ENCODE measurements at places on chromosomes 6 and 20.

DNA sequence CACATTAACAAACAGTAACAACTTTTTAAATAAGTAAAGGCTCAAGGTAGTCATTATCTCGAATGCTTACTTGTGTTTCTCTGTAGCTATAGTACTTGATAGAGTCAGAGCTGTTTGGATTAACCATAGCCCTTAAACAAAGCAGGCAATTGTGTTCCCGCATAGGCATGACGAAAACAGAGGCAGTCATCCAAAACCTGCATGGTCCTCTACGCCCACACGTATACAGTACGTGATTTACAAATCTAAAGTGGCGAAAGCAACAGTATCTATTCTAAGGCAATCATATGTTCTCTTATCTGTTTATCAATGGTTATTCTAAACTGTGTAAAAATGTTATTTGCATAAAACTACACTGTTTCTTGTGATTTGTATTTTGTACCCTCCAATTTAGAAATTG lies 31.8 kb downstream of the HFE start:
- no peak for DNase-seq

- DNase-seq = no peak
Measured at GRCh38 chr6:34195726-34196115, 41.0 kb upstream of the HMGA1 start.

- no peak for DNase-seq
Measured at GRCh38 chr6:1016329-1017302, 295.3 kb upstream of the FOXQ1 start.

- no peak for DNase-seq
Measured at GRCh38 chr6:160431226-160431625, 83.0 kb downstream of the SLC22A3 start.

- DNase-seq = no peak
Measured at GRCh38 chr6:131765081-131765803, 42.6 kb upstream of the ENPP1 start.

DNA sequence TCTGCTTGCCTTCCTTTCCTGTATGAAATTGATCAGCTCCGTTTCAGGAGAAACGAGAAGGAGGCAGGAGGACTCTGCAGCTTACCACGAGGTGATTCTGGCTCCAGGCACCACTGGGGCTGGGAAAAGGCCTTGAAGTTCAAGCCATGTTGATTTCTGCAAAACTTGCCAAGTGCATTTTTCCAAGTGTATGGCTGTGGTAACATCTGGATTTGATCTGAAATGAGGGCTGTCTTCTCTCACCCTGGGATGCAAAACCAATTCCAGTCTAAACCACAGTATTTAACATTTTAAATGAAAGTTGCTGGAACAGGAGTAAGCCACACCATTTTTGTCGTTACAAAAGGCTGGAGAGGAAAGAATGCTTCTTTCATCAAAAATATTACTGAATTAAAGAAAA lies 36.1 kb upstream of the FAM210B start:
- no peak for DNase-seq

GRCh38 chr20:61839912-61840778 lies 225.5 kb downstream of the TAF4 start:
- no peak for DNase-seq

- no peak for DNase-seq
Measured at GRCh38 chr20:41258474-41258873, 59.1 kb downstream of the ZHX3 start.

GRCh38 chr6:70973604-70974003 lies 16.7 kb upstream of the B3GAT2 start:
- DNase-seq = no peak

GRCh38 chr20:51749674-51750036 lies 18.5 kb downstream of the ATP9A start:
- DNase-seq = no peak
